ENCODE measurements at places on chromosomes 13 and 19.

DNA sequence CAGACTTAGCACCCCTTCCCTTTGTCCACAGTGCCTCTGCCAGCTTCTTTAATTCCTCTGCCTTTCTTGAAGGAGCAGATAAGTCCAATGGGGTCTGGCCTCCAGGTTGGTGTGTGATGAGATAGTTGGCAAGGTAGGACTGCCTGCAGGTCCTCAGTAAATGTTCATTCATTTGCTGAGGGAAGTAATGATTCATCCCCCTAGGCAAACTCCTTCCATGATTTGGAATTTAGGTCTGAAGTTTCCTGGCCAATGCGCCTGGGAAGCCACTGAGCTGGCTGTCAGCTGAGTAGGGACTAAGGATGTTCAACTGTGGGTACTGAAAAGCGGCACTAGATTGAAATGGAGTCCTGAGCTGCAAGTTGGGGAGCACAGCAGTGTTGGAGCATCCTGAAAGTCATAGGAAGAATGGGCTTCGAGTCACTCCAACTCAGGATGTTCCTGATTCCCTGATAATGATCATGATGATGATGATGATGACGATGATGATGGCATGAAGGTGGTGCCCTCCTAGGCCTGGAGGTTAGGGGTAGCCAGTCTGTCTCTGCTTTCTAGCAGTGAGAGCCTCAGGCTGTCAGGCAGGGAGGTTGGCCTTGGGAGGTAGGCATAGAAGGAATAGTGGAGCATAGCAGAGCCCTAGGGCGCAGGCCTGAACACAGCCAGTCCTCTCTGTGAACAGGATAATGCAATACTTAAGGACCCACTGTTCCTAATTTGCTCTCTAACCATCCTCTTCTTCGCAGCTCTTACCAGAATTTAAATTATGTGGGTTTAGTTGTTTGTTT is 44.7 kb downstream of the COL4A2 start:
- DNase-seq, result no peak

DNA sequence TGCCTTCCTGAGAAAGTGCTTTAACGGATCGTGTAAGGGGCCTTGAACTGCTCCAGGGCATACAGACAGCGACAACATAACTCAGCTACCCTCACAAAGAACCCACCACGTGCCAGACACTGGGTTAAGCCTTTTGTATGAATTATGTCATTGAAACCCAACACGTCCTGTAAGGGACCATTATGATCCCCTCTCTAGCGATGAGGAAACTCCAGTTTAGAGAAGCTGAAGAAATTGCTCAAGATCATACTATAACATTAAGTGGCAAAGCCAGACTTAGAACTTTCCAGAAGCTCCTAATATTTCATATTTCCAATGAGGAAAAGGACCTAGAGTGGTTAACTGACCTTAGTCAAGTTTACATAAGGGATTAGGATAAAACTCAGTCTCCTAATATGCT is 57.0 kb upstream of the RAP2A start:
- no peak for DNase-seq

DNA sequence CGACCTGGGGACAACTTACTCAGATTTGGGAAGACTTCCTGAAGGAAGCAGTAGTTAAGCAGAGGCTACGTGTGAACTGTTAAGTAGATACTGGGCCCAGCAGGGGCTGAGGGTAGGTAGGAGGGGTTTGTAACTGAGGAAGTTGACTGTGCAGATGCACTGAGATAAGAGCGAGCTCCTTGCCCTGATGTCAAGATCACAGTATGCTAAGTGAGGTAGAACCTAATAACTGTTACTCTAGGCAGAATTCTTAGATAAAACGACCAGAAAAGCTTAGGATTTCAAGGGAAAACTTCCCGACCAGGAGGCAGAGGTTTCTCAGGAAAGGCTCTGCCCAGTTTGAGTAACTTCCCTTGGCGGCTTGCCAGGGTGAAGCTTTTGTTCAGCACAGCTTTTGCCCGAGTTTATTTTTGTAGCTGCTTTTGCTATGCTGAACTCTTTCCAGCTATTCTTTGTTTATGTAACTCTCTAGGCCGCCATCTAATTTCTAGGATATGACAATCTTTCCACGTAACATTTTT is 632.1 kb downstream of the DIAPH3 start:
- DNase-seq, result no peak

DNA sequence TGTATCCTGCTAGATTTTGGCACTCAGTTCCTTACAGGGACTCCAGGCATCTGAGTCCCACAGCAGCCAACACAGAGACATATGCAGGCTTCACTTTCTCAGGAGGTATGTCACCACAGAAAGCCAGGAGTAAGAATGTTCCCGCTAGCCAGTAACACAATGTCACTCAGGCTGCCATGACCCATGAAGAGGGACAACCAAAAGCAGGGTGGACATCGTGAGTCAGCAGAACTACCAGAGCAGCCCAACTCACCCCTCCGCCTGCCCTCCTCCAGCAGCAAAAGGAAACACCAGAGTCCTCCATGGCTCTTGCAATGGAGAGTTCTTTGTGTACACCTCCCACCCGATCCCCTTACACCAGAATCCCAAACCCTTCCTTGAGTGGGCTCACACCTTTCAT is 95.4 kb downstream of the CRYL1 start:
- DNase-seq, result no peak

- DNase-seq, result no peak
Measured at GRCh38 chr19:39497701-39497995, 1.1 kb upstream of the DLL3 start.

DNA sequence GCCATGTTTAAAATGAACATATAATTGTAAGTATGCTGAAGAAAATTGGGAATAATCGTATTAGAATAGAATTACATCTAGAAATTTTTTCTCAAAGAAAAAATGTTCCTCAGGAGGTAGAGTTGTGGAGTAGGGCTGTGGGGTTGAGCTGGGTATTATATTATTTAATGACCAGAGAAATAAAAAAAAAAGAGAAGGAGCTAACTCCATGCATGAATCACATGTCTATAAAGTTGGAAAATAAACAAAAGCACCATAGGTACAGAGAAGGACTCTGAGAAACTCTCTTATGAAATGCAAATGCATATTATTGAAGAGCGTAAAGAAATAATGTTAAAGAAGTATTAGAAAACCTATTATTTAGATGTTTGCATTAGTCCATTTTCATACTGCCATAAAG is 405.5 kb downstream of the EFNB2 start:
- no peak for DNase-seq

DNA sequence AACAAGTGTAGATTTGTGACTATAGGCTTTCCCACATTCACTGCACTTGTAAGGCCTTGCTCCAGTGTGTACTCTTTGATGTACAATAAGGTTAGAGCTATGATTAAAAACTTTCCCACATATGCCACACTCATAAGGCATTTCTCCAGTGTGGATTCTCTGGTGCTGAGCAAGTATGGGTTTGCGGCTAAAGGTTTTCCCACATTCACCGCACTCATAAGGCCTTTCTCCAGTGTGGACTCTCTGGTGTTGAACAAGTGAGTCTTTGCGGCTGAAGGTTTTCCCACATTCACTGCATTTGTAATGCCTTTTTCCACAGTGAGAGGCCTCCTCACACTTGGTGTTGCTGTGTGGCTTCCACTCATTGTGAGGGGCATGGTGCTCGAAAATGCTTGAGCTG is 3.7 kb downstream of the ZNF772 start:
- no peak for DNase-seq

DNA sequence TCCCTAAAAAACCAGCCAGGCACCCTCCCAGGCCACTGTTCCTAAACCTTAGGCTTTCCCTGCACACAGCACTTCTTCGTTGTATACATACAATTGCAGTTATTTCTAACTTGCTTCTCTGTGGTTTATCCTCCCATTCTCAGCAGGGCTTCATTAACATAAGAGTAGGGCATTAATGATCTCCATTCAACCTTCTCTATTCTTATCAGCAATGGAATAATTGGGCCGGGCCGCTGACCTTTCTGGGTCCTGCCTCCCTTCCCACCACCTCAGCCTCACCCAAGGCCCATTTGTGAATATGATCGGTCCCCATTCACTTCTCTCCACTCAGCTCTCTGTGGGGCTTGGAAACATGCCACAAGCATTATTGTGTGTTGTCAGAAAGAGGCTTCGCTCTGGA is 184.2 kb downstream of the SUCLA2 start:
- no peak for DNase-seq

GRCh38 chr13:71382285-71382684 is 484.7 kb downstream of the DACH1 start:
- no peak for DNase-seq

DNA sequence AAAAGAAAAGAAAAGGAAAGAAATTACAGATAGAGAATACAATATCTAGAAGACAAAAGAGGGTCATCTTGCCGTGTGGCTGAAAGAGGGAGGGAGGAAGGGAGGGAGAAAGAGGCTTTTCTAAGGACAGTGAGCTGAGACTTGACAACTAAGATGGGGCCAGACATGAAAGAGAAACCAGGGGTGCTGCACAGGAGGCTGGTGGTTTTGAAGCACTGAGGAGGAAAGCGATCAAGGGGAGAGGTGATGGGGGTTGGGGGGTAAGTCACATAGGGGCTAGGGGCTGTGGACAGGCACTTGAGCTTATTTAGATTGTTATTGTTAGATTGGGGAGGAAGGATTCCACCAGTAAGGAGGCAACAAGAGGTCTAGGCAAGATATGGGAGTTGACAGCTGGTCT is 17.3 kb downstream of the PNPLA6 start:
- no peak for DNase-seq

GRCh38 chr19:47013041-47013517 is 6.6 kb upstream of the NPAS1 start:
- DNase-seq, result peak; percentile 82

GRCh38 chr19:27972291-27973040 is 1240.5 kb downstream of the UQCRFS1 start:
- DNase-seq, result no peak

DNA sequence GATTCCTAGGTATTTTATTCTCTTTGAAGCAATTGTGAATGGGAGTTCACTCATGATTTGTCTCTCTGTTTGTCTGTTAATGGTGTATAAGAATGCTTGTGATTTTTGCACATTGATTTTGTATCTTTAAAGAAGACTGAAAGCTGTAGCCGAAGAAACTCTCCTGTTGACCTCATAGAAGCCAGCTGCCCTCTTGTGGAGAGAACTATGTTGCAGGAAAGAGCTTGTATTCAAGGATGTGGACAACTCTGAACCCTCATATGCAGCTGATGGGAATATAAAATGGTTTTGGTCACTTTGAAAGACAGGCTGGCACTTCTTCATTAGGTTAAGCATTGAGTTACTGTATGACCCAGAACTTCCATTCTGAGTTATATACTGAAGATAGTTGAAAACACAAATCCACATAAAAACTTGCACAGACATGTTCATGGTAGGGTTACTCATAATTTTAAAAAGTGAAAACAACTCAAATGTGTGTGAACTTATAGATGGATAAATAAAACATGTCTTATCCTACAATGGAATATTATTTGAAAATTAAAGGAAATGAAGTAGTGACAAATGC is 65.8 kb upstream of the SLITRK6 start:
- DNase-seq, result no peak

All from nucleus accumbens (tissue), 56 donors.